ENCODE measurements at places on chromosomes 3 and 15.

GRCh38 chr3:40494698-40495097, 11.1 kb upstream of the ZNF620 start:
- DNase-seq = no peak

GRCh38 chr3:33061782-33062181, 35.2 kb downstream of the GLB1 start:
- DNase-seq = peak; percentile 45

- DNase-seq = no peak
Observed at GRCh38 chr3:31668242-31668641, 135.5 kb downstream of the STT3B start.

DNA sequence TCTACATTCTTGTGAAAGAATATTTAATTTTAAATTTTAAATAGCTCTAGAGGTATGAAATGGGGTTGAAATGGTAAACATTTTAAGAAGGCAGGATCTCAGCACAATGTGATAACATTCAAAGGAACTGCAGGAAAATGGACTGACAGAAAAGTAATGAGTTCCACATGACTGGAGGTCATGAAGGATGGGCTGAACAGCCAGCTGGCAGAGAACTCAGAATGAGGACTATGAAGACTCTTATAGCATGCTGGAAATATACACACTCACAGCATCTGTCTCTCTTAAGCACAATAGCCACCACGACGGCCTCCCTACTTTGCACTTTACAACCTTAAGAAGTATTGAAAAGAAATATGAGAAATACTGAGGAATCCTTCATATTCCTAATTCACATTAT, 94.7 kb downstream of the TNIK start:
- DNase-seq = no peak

DNA sequence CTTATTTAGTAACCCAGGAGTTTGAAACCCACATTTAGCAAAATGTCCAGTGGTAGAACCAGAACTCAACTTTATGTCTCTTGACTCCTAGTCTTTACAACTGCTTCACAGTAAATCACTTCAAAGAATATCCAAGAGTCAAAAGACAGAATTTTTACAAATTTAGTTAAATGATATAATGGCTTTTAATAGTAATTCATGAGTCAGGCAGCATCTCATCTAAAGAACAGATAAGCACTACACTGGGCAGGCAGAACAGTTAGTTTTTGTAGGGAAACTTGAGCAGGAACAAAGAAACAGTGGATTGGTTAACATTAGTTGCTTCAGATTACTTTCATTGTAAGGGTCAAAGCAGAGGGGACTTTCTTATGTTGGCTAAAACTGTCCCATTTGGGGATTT, 120.2 kb downstream of the NEO1 start:
- no peak for DNase-seq

DNA sequence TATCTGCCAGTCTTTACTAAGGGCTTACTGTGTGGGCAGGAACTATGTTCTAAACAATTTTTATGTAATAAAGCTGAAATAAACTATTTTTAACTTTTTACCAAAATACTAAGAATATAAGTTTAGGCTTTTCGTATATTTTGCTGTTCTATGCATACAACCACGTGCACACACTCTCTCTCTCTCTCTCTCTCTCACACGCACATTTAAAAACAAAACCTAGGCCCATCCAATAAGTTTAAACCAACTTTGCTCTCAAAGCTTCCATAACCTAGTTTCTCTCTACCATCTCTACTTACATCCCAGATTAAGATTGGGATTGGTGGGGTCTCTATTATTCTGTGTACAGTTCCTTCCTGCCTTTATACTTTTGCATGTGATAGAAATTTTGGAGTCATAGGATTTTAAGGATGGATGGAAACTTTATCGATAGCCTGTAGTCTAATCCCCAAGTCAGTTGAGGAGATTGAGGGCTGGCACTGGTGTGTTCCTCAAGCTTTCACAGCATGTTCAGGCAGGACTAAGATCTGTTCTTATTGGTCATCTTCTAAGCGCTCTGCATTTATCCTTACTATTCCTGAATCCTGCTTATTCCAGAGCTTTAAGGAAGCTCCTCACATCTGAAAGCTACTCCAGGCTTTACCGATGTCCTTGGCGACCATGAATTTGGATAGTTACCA, 1.8 kb downstream of the GPR171 start:
- no peak for DNase-seq

GRCh38 chr15:82146990-82147461, 101.2 kb upstream of the MEX3B start:
- DNase-seq = peak; percentile 66

DNA sequence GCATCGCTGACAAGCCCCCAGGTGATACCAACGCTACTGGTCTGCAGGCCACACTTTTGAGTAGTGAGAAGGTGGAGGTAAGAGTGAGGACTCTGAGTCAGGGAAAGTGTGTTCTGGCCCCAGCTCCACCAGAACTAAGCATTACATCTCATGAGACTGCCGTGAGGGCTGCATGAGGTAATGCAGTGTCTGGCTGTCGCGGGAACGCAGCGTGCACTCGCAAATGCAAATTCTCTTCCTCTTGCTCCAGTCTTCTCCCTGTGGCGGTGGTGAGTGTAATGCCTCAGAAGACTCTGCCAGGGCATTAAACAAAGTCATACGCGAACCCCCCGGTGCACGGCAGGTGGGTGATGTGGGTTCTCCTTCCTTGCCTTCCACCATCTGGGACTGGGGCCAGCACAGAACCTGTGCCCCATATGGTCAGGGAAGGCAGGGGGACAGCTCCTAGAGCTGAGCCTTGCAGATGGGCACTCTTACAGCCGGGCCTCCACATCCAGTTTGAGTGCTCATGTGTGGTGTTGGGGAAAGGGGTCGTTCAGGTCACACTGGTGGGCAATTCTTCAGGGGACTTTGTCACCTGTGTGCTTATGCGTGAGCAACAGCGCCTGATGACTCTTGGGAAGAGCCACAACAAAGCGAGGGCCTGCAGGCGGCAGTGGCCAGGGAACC, 175.8 kb downstream of the XXYLT1 start:
- no peak for DNase-seq

DNA sequence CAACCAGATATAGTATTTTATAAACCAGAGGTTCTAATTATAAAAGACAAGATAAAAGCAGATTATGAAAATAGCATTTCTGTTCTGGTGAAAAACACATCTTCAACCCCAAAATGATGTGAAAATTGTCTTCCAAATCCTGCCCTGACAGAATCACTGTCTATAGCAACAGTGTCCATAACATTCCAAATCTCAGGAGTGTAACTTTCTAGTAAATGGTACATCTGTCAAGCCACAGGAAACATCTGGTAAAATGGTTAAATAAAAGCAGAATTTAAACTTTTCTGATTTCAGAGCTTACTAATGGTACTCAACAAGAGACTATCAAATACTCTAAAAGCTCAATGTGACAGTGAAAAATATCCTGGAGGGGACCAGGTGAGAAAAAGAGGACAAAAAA, 60.5 kb downstream of the VGLL4 start:
- no peak for DNase-seq

- DNase-seq = no peak
Observed at GRCh38 chr3:124679048-124679638, 51.1 kb upstream of the UMPS start.

GRCh38 chr15:65790694-65791334, 1.3 kb downstream of the DENND4A start:
- no peak for DNase-seq

- no peak for DNase-seq
Observed at GRCh38 chr3:177687291-177687690, 490.0 kb upstream of the TBL1XR1 start.

DNA sequence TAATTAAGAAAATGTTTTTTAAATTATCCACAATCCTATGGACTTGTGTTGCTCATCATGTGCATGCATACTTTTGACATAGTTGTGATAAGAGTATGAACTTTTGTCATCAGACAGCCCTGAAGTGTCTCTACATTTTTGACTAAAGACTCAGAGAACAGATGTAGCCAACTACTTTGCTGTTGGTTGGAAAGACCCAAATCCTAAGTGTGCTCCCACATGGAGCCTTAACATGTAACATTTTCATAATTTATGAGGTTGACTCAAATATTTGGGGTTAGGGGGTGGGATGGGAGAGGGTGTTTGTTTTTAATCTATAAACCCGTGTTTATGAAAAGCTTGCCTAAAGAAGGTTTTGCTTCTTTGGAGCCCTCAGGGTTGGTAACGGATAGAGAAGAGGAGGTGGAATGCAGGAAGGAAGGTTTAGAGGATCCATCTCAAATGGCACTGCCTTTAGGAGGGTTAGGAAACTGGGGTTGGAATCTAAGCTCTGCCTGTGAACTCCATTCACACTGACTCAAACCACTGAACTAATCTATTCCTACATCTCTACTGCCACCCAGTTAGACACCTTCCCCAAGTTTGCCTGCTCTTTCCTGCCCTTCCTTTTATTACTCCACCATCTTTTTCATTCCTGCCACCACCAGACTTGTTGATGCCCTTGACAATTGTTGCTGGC, 3.7 kb downstream of the BOC start:
- peak; percentile 64 for DNase-seq

GRCh38 chr3:53195602-53196574, 34.9 kb downstream of the PRKCD start:
- no peak for DNase-seq

DNA sequence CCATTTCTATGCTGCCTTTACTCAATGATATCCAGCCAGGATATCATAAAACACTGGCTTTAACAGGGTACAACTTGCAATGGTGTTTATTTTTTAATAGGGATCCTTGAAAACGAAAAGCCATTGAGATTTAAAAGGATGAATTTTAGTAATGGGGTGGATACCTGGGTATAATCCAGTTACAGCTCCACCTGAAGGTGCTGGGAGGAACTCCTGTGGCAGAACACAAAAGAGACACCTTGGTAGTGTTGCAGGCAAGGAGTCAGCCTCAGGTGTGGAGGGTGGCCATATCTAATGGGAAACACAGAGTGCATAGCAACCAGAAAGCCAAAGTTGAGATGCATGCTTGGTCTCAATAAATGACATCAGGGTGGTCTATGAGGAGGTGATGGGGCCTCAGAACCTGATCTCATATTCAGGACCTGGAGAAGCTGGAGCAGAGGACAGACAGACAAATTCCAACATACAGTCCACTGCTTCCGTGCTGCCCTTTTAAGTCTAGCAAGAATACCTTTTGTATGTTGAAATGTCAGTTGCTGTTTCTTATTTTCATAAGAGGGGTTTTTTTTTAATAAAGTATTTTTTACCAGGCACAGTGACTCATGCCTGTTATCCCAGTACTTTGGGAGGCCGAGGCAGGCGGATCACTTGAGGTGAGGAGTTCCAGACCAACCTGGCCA, 12.0 kb upstream of the PAQR9 start:
- DNase-seq = no peak

GRCh38 chr15:92346063-92346462, 47.6 kb upstream of the ST8SIA2 start:
- no peak for DNase-seq

GRCh38 chr3:45537970-45538640, 56.4 kb upstream of the LIMD1 start:
- DNase-seq = no peak

DNA sequence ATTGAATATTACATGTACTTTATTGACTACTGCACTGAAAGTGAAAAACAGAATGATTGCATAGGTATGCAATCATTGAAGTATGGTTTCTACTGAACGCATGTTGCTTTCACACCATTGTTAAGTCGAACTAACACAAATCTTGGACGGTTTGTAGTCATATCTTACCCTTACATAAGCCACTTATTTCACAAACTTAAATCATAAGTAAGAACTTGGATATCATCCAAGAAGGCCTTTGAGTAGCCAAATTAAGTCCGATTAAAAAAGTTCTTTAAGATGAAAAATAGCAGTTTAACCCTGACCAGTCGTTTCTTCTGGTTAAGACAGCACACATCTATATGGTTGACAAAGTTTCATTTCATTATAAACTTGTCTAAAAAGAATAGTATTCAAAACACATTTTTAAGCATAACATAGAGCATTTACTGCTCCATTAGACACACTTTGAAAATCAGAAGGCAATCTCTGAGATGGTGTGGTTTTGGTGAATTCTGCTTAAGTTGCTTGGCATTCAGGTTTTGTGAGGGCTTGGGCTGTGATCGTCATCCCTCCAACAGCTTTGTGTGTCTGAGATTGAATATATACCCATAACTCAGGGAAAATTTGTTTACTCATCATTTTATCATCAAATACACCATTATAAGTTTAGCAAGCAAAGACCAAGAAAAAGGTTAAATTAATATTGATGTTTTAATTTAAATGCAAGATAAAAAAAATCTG, 92.2 kb downstream of the NFKBIZ start:
- DNase-seq = no peak
